Skin of body (tissue), 3 donors: ENCODE measurements at places on chromosomes 5 and 9.

- no peak for DNase-seq
These were observed 24.4 kb downstream of the SMARCA2 start for GRCh38 chr9:2039294-2040180.

GRCh38 chr5:149358868-149359495 is 1.1 kb downstream of the PCYOX1L start:
- no peak for DNase-seq

- no peak for DNase-seq
These were observed 17.3 kb downstream of the LNPEP start for GRCh38 chr5:96952974-96953730.

DNA sequence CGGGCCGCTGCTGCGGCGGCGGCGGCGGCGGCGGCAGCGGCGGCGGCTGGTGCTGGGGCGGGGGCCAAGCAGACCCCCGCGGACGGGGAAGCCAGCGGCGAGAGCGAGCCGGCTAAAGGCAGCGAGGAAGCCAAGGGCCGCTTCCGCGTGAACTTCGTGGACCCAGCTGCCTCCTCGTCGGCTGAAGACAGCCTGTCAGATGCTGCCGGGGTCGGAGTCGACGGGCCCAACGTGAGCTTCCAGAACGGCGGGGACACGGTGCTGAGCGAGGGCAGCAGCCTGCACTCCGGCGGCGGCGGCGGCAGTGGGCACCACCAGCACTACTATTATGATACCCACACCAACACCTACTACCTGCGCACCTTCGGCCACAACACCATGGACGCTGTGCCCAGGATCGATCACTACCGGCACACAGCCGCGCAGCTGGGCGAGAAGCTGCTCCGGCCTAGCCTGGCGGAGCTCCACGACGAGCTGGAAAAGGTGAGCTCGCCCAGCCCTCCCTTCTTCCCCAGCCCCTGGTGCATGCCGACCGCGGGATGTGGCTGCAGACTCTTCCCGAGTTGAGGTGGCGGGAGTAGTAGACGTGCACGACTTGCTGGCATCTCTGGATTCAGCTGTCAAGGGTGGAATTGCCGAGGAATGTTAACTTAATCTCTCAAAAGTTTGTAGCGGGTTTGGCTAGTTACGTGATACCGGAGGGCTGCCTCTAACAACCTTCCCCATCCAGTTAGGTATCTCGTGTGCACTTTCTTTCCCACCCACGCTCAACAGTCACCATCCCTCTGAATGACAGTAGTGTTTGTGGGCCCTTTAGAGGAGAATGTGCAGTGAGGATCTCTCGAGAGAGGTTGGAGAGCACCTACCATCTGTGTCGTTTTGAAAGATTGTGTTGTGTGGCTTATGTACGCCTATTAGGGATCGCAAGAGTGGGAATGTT is 932 bp downstream of the SLC12A2 start:
- DNase-seq, result no peak

GRCh38 chr5:113276001-113276400 is 158.8 kb downstream of the TSSK1B start:
- DNase-seq, result peak; percentile 8

DNA sequence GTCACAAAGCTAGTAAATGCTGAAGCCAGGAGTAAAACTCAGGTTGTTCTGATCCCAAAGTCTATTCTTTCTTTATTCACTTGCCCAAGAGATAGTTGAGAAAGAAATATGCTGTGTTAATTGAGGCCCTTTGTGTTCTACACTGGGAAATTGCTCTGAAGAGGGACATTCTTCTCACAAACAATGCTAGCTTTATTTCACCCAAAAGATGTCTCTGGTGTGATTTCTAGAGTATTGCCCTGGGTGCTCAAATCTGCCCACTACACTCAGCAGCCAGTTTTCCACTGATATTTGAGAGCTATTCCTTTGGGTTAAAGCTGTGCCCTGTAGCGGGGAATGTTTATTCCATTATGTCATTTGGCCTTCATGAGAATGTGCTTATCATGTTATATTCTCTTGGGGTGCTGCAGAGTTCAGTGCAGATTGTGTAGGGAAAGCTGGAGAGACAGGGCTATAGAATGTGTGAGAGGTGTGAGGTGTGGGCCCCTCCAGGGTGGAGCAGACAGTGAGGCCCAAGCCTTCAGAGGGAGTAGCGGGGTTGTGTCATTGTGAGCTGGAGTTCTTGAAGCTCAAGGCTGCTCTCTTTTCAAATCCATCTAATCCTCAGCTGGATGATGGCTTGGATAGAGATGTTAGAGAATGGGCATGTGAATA is 21.0 kb upstream of the C5orf63 start:
- DNase-seq, result no peak
